ENCODE measurements at places on chromosomes 6 and 20.
A peak's percentile ranks its signal among the peaks of the same experiment; 100 is the strongest.

DNA sequence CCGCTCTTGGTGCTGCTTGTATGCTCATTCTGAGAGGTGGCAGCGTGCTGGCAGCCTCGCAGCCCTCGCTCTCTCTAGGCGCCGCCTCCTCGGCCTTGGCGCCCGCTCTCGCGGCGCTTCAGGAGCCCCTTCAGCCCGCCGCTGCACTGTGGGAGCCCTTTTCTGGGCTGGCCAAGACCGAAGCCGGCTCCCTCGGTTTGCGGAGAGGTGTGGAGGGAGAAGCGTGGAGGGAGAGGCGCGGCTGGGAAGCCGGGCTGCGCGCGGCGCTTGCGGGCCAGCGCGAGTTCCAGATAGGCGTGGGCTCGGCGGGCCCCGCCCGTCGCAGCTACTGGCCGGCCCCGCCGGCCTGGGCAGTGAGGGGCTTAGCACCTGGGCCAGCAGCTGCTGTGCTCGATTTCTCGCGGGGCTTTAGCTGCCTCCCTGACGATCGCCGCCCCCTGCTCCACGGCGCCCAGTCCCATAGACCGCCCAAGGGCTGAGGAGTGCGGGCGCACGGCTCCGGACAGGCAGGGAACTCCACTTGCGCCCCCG is 19.5 kb upstream of the FAM8A1 start:
- no peak for DNase-seq

- no peak for DNase-seq
Measured at GRCh38 chr6:42099340-42100028, 42.9 kb downstream of the C6orf132 start.

- peak; percentile 48 for DNase-seq
Measured at GRCh38 chr6:115896538-115897129, 164.1 kb downstream of the FRK start.

DNA sequence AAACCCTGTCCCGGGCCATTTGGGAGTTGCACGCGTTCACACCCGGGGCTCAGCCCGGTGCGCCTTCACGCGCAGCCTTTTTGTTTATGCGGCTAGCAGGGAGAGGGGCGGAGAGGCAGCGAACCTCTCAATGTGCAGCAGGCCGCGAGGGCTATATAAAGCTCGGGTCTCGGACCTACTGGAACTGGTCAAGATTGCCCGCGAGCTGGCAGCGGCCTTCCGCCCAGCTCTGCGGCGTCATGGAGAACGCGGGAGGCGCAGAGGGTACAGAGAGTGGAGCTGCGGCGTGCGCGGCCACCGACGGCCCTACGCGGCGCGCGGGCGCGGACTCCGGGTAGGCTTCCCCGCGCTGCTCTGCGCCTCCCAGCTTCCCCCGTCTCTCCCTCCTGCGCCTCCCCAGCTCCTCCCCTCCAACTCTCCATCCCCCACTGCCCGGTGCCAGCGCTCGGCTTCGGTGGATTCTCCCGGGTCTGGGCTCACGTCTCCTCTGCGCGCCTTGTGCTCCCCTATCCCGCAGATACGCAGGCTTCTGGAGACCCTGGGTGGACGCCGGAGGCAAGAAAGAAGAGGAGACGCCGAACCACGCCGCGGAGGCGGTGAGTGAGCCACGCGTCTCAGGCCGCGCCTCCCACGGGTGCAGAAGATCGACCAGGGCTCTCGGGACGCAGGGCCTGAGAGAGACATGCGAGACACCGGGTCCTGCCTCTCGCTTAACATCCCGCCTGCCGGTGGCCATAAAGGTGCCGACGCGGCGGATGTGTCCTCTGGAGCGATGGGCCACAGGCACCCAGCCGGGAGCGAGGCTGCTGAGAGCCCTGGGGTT is at the start of gene RIPPLY2:
TSS of gene RIPPLY2 (plus strand) at position 183 of the 823 bp plus-strand sequence. CDS start at position 240, 57 bp downstream.
- no peak for DNase-seq

- no peak for DNase-seq
Measured at GRCh38 chr6:21856844-21857243, 263.3 kb downstream of the SOX4 start.

GRCh38 chr6:113011801-113012200 is 664.7 kb downstream of the RFPL4B start:
- DNase-seq = no peak

- DNase-seq = no peak
Measured at GRCh38 chr6:148203970-148204369, 138.7 kb upstream of the SASH1 start.

DNA sequence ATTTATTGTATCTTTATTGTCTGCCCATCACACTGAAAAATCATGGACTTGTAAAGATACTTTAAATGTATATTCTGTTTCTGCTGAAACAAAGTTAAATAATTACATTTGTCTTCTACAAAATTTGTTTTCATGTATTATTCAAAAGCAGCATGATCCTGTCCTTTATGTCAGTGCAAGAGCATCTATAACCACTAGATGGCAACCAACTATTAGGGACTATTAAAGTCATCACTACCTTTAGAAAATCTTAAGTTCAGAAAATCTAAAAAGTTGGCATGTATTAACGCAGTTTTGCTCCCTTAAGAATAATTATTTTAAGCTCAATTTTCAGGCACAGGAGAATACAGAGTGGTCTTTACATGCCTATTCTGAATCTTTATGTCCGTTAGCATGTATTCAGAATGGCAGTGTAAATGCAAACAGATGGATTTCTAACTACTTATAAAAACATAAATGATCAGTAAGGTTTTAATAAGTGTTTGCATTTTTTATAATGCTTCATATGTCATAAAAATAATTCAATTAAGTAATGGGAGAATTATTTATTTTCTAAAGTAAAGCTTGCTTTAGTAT is 17.8 kb downstream of the TMEM30A start:
- DNase-seq = no peak

DNA sequence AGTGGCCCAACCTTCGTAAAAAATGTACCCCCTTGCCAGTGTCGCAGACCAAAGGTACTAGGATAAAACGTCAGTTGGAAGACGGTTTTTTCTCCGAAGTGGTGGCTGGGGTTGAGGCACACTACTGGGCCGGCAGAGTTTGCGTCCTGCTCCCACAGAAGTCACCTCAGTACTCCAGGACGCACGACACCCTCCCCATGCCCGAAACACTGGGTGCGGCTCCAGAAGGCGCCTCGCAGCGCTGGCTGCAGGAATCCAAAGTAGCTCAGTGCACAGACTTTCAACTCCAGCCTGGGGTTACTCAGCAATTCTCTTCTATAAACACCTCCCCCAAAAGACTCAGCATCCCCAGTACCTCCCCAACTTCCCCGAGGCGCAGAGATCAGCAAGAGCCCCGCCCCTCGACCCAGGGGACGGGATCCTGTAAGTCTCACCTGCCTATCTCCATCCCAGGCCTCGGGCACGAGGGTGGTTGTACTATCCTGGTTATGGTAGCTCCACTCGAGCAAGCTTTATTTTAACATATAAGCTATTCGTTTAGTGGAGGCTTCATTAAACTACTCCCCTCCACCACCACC is 88.2 kb downstream of the ZFP64 start:
- no peak for DNase-seq

DNA sequence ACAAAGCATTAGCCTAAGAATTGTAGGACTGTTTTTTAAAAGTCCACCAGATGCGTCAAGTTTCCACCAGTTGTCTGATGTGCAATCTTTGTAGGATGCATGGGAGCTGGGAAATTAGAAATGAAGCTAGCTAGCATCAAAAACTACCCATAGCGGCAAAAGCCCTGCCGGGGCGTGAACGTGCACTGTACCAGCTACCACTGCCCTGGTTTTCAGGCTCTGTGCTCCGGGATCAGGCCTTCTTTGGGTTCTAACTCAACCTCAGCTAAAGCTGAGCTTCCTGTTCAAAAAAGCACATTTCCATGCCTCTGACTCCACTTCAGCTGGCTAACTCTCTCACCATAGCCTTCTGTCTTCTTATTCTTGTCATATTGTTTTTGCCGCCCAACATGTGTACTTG is 26.9 kb upstream of the FUCA2 start:
- DNase-seq = no peak

- DNase-seq = no peak
Measured at GRCh38 chr6:40485300-40485699, 101.9 kb downstream of the LRFN2 start.

- no peak for DNase-seq
Measured at GRCh38 chr20:23092384-23092756, 6.2 kb upstream of the CD93 start.

DNA sequence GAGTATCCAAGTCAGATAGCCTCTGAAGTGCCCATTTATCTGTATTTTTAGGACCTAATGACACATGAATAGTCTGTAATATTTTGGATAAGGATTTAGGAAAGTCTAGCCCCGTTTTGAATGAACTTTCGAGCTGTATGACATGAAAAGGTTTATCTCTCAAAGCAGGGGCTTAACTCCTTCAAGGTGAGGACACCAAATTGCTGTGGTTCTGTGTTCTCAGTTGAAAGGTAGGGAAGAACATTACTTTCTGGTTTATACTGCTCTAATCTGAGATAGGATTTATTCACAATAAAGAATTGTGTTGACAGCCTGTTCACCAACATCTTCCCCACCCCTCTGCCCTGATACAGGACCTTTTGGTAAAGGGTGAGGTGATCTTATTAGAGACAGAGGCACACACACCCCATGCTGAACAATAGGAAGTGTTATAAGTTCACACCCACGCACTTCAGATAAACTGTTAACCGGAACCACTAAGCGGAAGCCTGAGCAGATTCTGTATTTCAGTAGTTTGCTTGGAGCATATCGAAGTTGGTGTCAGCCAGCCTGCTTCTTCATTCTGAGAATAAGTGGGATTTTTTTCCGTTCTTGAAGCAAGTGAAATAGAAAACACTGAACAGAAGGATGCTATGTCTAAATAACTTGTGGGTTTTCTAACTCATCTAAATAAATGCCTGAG is 223.3 kb downstream of the TMEM242 start:
- no peak for DNase-seq
